ENCODE measurements at places on chromosomes 2 and 18. TPM values are rescaled to one million over a fixed set of nuclear protein-coding genes. Genes with fewer than 3 reads are reported as not detected.

The PSMG2 gene
- 63.7 TPM for total RNA-seq

The FANCL gene
- total RNA-seq, result 51.9 TPM

DNA sequence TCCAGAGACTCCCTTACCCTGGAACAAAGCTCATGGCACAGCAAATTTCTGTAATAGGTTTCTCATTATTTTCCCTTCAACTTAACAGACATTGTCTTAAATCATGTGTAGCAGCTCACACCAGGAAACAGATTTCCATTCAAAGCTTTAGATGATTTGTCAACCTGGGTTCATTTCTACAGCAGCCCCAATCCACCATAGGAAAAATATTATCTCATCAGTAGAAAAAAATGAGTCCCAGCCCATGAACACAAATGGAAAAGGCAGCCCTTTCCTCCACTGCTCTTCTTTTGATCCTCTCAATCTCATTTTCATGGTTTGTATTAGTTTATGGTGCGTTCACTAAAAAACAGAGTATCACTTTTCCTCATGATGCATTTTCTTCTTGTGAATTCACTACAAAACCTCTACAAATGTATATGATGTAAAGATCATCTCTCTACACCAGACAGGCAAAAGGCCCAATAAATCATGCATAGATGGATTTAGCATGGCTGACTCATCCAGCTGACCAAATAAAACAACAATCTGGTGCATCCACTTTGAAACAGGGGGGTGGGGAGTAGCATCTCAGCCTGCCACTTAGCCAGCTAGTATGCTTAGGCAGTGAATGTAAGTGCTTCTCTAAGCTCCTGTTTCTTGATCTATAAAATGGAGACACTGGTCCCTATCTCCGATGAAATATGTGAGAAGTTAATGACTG lies 78.6 kb downstream of the SATB2 start:
- DNase-seq, result no peak

The SCN1A gene
- 161 TPM for total RNA-seq

- no peak for DNase-seq
Measured at GRCh38 chr2:206614811-206615210, 27.5 kb upstream of the FAM237A start.

DNA sequence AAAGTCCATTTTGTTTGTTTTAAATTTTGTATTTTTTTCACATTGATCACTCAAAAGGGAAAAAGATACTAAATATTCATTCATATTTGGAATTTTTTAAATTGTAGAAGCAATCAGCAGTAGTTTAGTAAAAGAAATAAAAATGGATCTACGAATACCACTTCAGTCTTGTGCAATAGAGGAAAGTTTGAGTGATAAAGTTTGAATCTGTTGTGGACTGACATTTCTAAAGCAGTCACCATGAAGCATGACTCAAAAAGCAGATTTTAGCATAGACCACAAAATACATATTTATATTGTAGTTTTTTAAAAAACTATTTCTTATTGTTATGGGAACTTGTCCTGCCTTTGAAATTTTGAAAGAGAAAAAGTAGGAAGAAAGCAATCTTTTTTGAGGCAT lies 520.5 kb upstream of the ZEB2 start:
- DNase-seq, result no peak

GRCh38 chr18:4040391-4041092 lies 414.6 kb downstream of the DLGAP1 start:
- DNase-seq, result no peak

DNA sequence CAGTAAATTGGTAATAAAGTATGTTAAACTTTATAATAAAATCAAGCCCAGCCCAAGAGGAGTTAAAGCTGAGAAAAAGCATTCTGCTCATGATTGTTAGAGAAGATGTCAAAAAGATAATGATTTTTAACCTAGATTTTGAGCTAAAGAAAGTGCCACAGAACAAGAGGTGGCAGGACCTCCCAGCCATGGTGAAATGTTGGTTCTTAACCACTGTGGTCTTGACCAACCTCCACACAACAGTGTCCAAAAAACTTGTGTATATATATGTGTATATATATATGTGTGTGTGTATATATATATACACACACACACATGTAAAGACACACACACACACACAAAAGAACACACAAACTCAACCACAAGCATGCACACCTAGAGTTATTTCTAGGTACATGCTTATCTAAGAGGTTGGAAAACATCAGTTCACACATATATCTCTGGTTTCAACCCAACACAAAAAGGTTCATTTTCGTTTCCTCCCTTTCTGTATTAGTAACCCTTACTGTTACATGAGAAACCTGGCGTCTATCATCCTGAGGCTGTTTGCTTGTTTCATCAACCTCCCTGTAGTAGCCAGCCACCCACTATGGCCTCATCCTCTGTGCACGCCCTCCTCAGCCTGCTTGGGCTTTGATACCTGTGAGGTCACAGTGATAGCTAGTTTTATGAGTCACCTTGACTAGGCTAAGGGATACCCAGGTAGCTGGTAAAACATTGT lies 631.8 kb upstream of the ID2 start:
- DNase-seq, result no peak

- DNase-seq, result no peak
Measured at GRCh38 chr2:168490946-168491605, 35.0 kb downstream of the CERS6 start.

DNA sequence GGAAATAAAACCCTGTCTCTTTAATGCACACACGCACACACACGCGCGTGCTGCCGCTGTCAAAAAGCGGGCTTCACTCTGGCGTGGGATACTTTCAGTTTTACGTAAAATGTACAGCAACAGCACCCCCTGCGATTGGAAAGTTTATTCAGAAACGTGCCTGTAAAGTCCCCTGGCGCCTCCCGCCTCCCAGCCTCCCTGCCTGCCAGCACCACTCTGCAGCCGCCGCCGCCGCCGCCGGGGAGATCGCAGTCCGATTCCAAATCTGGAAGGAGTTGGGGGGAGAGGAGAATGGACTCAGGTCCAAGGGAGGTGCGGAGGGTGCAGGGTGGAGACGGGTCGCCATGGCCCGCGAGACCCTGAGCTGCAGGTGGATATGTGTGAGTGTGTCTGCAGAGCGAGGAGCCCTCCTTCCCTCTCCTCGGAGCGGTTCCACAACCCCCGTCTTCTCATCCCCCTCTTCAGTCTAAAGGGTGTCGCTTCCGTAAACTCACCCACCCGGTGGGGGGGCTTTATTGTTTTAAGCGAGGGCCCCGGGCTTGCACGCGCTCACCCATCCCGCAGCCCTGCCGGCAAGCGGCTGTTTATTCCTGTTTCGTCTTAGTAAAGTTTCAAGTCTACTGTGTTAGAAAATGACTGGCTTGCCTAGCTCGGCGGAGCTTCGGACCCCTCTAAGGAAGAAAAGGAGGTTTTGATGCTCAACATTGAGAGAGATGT lies 1.8 kb upstream of the BCL11A start:
- no peak for DNase-seq

- DNase-seq, result no peak
Measured at GRCh38 chr18:59303006-59303405, 15.4 kb downstream of the CPLX4 start.

The COL4A3 gene
- 3.9 TPM for total RNA-seq

The CNDP1 gene
- 150 TPM for total RNA-seq

DNA sequence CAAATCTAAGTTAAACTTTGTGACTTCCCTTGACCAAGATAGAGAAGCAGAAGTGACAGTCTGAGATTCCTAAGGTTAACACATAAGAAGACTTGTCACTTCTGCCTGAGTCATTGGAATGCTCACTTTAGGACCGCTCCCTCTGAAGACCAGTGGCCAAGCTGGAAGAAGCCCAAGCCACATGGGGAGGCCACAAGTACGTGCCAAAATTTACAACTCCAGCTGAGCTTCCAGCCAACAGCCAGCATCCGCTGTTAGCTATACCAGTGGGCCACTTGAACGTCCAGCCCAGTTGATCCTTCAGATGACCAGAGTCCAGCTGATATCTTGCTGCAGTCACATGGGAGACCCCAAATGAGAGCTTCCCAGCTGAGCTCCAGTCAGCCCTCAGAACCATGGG lies 18.1 kb upstream of the ANTXR1 start:
- no peak for DNase-seq

The WNT6 gene
- 0.85 TPM for total RNA-seq

The FBLN7 gene
- total RNA-seq, result 7.1 TPM

- DNase-seq, result no peak
Measured at GRCh38 chr18:45378308-45378707, 237.0 kb upstream of the SLC14A2 start.

The CHRNG gene
- total RNA-seq, result not detected

GRCh38 chr2:23361152-23361551 lies 23.8 kb upstream of the KLHL29 start:
- no peak for DNase-seq

GRCh38 chr18:9796935-9797549 lies 88.7 kb upstream of the TXNDC2 start:
- no peak for DNase-seq

GRCh38 chr2:46901611-46902010 lies 14.0 kb downstream of the MCFD2 start:
- no peak for DNase-seq

DNA sequence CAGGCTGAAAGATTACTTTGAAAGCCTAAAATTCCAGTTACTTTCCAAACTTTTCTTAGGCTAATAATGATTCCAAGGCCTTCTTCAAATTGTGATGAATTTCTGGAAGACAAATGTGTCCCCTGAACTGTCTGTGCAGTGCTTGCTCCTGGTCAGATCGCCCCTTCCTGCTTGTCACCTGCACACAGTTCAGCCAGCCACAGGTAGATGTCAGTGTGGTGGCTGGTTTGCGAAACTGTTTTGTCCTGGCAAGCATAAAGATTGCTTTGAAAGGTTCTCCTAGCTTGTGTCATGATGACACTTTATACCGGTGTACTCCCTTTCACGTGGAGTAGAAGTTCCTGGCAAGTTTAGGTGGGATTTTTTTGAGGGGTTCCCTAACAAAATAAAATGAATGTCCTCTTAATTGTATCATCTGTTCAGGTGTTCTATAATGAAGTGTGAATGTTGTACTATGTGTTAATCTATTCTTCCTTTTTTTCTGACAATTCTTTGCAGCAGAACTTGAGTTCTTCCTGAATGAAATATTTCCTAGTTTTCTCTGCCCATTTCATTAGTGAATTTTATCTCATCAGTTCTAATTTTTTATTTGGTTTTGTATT lies 298.8 kb downstream of the ZNF407 start:
- DNase-seq, result no peak

- no peak for DNase-seq
Measured at GRCh38 chr18:69580107-69580506, 179.4 kb downstream of the DOK6 start.

DNA sequence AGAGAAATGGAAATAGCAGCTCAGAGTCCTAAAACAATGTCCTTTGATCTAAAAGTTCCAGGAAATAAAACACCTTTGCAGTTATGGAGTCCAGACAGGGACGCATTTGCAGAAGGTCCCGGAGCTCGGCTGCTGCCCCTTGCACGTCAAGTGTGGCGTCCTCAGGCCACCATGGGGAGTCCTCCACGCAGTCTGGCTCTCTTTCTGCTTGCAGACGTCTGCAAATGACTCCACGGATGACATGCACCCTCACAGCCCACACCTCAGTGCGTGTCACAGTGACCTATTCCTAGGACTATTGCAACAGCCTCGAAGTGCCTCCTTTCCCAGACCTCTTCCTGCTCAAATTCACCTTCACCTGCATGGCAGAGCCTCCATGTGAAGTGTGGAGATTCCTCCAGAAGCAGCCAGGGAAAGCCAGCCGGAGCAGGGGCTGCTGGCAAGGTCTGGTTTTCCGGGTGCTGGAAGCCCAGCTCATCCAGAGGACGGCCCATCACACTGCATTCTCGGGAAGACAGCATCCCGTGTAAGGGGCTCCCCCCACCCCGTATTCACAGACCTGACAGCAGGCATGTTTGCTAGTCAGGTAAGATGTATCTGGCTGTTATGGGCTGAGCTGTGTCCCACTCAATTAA lies 137.7 kb downstream of the ASB1 start:
- no peak for DNase-seq

GRCh38 chr2:187404431-187405110 lies 43.5 kb downstream of the CALCRL start:
- DNase-seq, result no peak

DNA sequence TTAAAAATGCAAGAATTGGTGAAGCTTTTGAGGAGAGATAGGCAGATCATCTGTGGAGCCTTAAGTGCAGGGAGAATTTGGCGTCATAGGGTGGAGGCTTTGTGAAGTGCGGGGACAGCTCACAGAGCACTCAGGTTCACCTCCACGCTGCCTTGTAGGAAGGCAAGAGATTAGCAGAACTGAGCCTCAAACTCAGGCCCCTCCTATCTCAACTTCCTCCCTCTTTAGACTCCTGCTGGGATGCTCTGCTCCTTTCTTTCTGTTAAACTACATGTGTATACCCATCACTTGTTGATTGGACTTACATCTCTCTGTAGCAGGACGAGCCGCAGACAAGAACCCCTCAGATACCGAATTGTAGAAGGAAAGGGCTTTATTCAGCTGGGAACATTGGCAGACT lies 422.2 kb downstream of the SETBP1 start:
- no peak for DNase-seq
